ENCODE measurements at places on chromosomes 16 and 17. TPM values are rescaled to one million over a fixed set of nuclear protein-coding genes. Genes with fewer than 3 reads are reported as not detected.

Gene IST1
- total RNA-seq = 192 TPM

Gene SPSB3
- 63.6 TPM for total RNA-seq

Gene ZFP90
- total RNA-seq = 32.6 TPM

Gene ABCC3
- 1.1 TPM for total RNA-seq

Gene CCL4
- not detected for total RNA-seq

Gene TBC1D3E
- total RNA-seq = not detected

Gene TMEM94
- total RNA-seq = 33.1 TPM

Gene TRPV2
- total RNA-seq = 58.5 TPM

Gene PLEKHH3
- total RNA-seq = 12.2 TPM

Gene KRTAP4-8
- not detected for total RNA-seq

Gene KRTAP4-4
- not detected for total RNA-seq

Gene CEP295NL
- 1.0 TPM for total RNA-seq

Gene GSDMA
- not detected for total RNA-seq

Gene SEC14L1
- 604 TPM for total RNA-seq

Gene ABCC11
- total RNA-seq = 0.29 TPM

Gene MRPL28
- total RNA-seq = 112 TPM

Gene ORC6
- total RNA-seq = 13.0 TPM

Gene PPP1R9B
- 56.6 TPM for total RNA-seq

Gene ASPA
- total RNA-seq = not detected

Gene GCGR
- total RNA-seq = not detected

Gene ITGAL
- not detected for total RNA-seq

Gene DOC2A
- total RNA-seq = 0.06 TPM

Gene UBN1
- 50.1 TPM for total RNA-seq

Gene VMO1
- not detected for total RNA-seq

Gene YBX2
- total RNA-seq = not detected

Gene HES7
- total RNA-seq = not detected

Gene NOXO1
- total RNA-seq = not detected

Gene FAM171A2
- 28.9 TPM for total RNA-seq

Gene RIPOR1
- 181 TPM for total RNA-seq

Gene SCN4A
- total RNA-seq = not detected

Gene MYLK3
- 0.06 TPM for total RNA-seq

Gene POLR3K
- total RNA-seq = 4.8 TPM

Gene REXO5
- 4.2 TPM for total RNA-seq

Gene EME1
- total RNA-seq = 2.7 TPM

Gene KRTAP9-4
- not detected for total RNA-seq

Gene ZNF469
- total RNA-seq = 12.5 TPM

Gene POLG2
- total RNA-seq = 2.7 TPM

Gene PRR29
- total RNA-seq = 2.0 TPM

Gene CDRT15
- total RNA-seq = not detected

Gene SPAG5
- total RNA-seq = 18.6 TPM

Gene PIMREG
- total RNA-seq = 8.2 TPM

Gene CTRB2
- not detected for total RNA-seq

Gene PYDC1
- total RNA-seq = not detected

Gene LPO
- not detected for total RNA-seq

Gene ABCC6
- total RNA-seq = 0.10 TPM

Gene BAIAP3
- total RNA-seq = 1.1 TPM

Gene SDF2
- 54.4 TPM for total RNA-seq

Gene CMTM4
- 9.8 TPM for total RNA-seq

Gene KRT15
- total RNA-seq = 11.4 TPM

Gene GNAO1
- total RNA-seq = not detected

Gene PRSS33
- total RNA-seq = not detected
